Smooth muscle cell of trachea (primary cell): ENCODE measurements at places on chromosomes 6 and 20. TPM values are rescaled to one million over a fixed set of nuclear protein-coding genes. Genes with fewer than 3 reads are reported as not detected.

The PAX1 gene
- not detected in 2 replicates for total RNA-seq

The RAET1L gene
- not detected in 2 replicates for total RNA-seq

The CDSN gene
- not detected in 2 replicates for total RNA-seq

The BANF2 gene
- total RNA-seq = not detected in 2 replicates

The IL20RA gene
- total RNA-seq = 0.33 and 0.58 TPM in 2 replicates
